ENCODE measurements at places on chromosomes 6 and 20.

- no peak for DNase-seq
Measured at GRCh38 chr6:104558746-104559145, 301.0 kb downstream of the HACE1 start.

DNA sequence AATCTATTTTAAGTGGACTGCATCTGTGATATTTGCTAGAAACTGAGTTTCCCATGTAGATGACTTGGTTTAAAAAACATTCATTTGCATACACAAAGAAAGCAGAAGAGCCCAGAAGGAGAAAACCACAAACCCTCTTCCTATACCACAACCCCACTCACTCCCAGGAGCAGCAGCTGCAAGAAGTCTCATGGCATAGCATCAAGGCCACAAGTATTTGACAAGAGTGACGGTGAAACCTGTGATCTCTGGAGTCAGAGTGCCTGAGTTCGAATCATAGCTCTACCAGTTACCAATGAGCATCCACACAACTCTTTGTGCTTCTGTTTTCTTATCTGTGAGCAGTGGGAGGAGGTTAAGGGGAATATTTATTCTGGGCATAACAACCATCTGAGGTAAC is 44.7 kb upstream of the SIRPG start:
- no peak for DNase-seq

GRCh38 chr20:48054051-48054450 is 268.8 kb upstream of the SULF2 start:
- DNase-seq = no peak

DNA sequence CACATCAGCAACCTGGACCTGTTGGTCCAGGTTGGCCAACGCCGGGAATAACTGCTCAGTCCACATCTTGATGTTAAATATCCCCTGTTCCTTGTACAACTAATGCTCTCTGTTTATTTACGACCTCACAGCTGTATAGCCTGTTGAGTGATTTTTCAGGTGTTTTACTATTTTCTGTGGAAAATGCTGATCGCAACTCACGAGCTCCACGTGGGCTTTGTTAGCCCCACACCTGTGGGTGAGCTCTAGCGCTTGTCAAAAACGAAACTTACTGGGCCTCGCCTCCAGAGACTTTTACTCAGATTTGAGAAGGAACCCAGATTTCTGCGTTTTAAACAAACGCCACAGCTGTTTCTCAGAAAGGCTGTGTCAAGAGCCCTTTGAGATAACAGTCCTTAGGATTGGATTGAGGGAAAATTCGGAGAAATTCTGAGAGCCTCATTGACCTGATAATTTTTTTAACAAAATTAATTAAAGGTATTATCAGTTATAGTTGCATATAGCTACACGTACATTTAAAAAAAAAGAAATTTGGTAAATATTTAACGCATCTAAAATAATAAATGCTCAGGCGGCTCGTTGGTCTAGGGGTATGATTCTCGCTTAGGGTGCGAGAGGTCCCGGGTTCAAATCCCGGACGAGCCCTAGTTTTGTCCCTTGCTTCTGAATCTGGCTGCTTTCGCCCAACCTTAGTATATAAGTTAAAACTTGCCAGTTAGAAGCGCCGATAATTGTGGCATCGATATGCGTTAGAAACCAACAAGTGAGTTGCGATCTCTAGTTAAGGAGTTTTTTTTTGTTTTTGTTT is 16.7 kb downstream of the HMGN4 start:
- DNase-seq = no peak

DNA sequence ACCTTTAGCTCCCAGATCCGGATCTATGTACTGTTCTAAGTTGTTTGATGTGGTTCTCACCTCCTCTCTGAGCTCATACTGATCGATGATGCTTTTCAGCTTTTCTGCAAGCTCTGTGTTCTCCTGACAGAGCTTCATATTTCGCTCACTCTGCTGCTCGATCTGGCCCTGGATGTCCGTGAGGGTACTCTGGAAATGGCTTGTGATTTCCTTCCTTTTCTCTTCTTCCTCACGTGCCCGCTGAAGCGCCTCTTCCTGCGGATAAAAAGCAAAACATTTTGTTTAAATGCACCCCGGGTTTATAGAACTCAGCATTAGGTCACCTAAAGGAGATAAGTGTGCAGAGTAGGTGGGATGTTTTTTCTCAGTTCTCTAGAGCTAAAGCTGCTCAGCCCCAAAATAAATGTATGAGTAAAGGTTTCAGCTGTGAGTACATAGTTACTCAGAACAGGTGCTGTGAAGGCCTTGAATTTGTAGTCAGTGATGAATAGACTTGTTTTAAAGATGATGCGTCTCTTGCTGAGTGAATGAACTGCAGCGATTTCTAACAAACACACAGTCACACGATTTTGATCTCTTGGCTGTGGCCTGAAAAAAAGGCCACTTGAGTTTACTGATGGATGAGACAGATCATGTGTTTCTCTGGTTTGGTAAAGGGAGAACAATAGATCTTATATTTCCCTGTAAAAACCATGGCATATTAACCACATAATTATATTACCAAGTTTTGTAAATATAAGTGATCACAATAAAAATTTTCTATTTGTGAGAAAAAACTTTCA is 29.1 kb downstream of the TXLNB start:
- DNase-seq = no peak

DNA sequence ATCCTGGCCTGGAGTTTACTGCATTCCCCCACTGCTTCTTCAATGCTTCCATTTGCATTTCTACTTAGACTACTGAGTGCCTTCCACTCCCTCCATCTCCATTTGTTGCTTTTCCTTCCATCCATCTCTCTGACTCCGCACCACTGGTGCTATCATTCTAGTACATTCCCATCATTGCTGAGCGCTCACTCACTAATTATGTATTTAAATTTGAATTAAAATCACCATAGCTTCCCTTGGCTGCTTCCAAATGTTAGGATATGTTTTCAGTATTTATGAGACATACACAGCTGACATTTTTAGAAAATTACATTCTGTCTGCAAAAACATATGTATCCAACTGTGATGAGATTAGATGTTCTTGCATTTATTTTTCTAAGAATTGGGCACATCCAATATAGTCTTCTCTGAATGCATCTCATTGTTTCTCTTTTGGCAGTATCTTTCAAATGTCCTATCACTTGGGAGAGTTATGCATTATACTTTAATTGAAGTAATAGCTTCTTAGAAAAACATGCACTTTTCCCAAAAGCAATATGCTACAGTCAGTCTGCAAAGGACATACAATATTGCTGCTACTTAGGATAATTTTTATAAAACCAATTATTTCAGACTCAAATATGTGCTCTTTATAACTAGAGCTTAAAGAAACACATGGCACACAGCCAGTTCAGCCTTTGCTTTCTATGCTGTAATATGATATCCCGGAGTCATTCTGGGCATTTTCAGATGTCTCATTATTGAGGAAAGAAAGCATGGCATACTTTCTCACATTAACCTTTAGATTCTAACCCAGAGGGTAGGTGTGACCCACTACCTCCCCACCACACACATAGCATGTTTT is 12.1 kb upstream of the COL21A1 start:
- no peak for DNase-seq

GRCh38 chr6:34589691-34590090 is 33.6 kb upstream of the SPDEF start:
- DNase-seq = no peak

- no peak for DNase-seq
Measured at GRCh38 chr6:47026679-47027078, 15.5 kb downstream of the ADGRF1 start.

DNA sequence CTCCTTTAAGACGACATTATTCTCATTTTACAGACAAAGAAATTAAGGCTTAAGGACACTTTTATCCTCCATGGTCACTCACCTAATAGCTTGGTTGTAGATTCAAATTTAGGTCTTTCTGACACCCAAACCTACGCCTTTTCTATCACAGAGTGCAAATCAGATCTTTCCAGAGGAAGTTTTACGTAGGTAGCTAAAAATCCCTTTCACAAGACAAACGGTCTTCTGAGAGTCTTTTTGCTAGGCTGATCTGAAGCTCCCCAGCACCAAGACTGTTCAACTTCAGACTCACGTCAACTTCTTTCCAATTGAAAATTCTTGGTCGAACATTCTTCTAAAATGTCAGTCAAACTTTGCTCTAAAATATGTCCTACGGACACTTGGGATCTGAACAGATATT is 46.5 kb downstream of the BLOC1S5 start:
- no peak for DNase-seq

- no peak for DNase-seq
Measured at GRCh38 chr20:37991908-37992307, 41.3 kb downstream of the TTI1 start.

GRCh38 chr20:14758356-14758755 is 420.9 kb upstream of the FLRT3 start:
- DNase-seq = no peak

DNA sequence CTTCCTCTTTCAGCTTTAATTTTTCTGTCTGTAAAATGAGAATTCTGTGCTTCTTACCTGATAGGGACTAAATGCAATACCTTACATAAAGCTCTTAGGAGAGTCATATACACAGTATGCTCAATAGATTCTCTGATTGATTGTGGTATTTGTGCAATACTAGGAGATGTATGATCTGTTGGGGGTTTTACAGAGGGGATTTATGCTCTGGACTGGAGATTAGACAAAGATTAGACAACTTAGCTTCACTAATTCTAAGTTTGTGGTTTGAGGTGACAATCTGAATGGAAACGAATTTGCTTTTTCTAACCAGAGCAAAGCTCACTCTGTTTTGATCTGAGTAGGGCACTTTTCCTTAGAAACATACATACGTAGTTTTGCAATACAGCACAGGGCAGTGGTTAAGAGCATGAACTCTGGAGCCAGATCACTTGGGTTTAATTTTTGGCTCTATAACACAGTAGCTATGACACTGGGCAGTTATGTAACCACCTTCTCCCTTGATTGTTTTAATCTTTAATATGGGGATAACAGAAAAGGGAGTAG is 126.2 kb downstream of the RNF144B start:
- DNase-seq = no peak

- no peak for DNase-seq
Measured at GRCh38 chr20:5675103-5676091, 74.8 kb upstream of the SHLD1 start.

- no peak for DNase-seq
Measured at GRCh38 chr6:90835596-90836212, 248.8 kb upstream of the MAP3K7 start.

DNA sequence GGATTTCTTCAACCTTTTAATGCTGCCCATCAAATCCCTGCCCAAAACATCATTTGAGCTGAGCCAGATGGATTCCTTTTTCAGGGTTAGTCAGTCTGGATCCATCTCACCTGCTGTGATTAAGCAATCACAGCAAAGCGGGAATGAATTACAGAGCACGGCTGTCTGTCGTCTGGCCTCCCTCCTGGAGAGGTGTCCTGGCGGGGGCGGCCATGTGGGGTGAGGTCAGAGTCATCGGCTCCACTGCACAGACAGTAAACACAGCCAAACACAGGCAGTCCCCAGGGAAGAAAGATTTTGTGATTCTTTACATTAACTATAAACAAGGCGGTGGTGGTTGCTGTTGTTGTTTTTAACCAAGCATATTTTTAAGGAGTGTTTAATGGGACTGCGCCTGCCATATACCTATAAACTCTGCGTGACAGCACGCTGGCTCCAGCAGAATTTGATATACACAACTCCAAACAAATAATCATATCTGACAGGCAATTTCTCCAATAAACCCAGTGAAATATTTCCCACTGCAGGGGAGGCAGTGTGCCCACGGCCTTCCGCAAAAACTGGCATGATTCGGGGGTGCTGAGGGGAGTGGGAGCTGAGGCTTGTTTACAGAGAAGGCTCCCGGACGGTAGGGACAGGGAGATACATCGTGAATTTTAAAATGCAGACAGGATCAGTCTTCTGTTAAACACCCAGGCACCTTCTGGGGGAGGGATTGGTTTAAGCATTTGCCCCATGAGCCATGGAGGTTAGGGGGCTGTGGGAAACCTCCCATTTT is 232.0 kb upstream of the PMEPA1 start:
- DNase-seq = no peak

DNA sequence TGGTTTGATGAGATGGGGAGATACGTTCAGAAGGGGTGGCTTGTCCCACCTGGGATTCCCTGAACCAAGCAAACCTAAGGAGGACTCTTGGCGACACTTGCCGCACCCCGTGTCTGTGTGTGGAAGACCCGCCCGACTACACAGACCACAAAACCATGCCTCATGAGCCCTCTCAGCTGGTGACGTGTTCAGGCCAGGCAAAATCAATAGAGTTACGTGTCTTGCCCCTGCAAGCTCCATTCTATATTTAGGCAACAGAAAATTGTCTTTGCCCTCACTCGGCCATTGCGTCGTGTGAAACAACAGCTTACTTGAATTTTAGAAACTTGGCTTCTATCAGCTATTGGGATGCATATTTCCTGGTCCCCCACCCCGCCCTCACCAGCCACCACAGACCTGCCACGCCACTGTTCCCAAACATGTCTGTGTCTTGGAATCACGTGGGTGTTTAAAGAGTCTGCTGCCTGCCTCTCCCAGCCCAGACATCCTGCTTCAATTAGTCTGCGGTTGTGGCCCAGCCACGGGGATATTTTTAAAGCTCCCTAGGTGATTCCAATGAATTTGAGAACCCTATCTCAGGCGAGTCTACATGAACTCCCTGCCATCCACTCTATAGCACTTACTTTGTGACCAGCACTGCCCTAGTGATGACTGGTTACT is 279.2 kb upstream of the EXOC2 start:
- no peak for DNase-seq

- DNase-seq = no peak
Measured at GRCh38 chr20:58690396-58691135, 2.0 kb upstream of the NPEPL1 start.

GRCh38 chr20:48995589-48995988 is 50.5 kb upstream of the CSE1L start:
- DNase-seq = no peak

- no peak for DNase-seq
Measured at GRCh38 chr6:46746696-46747095, at the start of gene ANKRD66. ANKRD66 (plus strand) TSS chr6:46746933; CDS start chr6:46751949, 5,016 bp downstream.

GRCh38 chr6:114783083-114783482 is 440.3 kb upstream of the HS3ST5 start:
- no peak for DNase-seq

GRCh38 chr6:161919691-161920090 is 645.8 kb upstream of the AGPAT4 start:
- no peak for DNase-seq

- no peak for DNase-seq
Measured at GRCh38 chr6:159493898-159494585, 199.0 kb downstream of the SOD2 start.

DNA sequence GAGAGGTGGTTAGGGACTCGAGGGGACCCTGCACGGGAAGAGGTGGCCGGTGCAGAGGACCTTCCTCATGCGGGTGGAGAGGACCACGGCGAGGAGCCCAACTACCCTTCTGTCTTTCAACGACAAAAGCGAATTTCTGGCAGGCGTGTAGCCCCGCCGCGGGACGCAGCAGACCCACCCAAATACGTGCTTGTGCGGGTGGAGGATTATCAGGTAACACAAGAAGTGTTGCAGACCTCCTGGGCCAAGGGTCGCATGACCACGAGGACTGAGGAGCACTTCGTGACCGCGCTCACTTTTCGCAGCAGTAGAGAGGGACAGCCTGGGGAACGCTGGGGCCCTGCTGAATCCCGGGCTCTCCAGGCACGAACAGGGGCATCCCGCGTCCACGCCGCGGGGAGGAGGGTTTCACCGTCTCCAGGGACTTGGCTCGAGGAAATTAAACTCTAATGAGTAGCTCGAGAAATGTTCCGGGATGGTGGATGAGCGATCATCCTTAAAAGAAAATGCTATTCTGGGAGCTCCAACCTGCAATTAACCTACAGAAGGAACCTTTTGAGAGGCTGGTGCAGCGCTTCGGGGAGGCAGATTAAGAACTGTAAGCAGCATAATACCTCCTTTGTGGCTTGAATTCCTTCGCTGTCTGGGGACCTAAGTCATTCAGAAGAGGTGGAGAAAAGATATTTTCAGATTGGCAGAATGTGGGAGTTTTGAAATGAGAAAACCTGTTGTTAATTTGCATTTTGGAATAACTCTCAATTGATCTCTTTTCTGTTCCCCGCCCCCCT is 804 bp downstream of the C6orf141 start:
- DNase-seq = peak; percentile 8
